ENCODE measurements at places on chromosomes 2 and 18.

DNA sequence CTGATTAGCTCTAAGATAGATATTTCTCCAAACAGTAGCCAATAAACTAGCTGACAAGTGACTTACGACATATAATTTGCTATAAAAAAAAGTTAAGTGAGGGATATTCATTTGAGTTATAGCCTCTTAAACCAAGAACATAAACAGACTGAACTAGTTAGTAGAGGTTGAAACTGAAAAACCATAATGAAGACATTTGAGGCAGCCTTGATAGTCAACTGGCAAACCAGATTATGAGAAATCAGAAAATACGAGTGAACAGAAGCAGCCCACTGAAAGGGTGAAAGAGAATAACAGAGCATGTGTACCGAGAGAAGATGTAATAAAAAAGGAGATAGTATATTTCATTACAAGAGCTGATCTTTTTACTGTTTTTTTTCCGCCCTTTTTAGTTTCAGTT, 698.1 kb upstream of the SETBP1 start:
- no peak for DNase-seq

GRCh38 chr2:3280683-3281520, 96.7 kb downstream of the EIPR1 start:
- DNase-seq, result no peak

DNA sequence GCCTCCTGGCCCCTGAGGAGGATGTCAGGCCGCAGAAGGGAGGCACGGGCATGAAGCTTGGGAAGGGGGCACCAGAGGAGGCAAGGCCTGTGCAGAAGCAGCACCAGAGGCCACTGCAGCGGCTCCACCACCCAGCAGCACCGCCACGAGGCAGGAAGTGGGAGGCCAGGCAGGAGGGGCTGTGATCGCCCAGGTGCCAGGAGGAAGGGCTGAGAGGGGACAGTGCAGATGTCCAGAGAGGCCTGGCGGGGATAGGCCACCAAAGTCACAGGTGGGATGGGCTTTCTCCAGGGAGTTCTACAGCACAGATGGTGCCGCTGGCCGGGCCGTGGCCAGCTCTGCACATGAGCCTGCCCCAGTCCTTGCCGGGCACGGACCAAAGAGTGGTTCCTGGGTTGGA, 6.0 kb upstream of the ALPI start:
- no peak for DNase-seq

- DNase-seq, result no peak
These were observed 132.2 kb downstream of the EPHA4 start for GRCh38 chr2:221439761-221440479.

DNA sequence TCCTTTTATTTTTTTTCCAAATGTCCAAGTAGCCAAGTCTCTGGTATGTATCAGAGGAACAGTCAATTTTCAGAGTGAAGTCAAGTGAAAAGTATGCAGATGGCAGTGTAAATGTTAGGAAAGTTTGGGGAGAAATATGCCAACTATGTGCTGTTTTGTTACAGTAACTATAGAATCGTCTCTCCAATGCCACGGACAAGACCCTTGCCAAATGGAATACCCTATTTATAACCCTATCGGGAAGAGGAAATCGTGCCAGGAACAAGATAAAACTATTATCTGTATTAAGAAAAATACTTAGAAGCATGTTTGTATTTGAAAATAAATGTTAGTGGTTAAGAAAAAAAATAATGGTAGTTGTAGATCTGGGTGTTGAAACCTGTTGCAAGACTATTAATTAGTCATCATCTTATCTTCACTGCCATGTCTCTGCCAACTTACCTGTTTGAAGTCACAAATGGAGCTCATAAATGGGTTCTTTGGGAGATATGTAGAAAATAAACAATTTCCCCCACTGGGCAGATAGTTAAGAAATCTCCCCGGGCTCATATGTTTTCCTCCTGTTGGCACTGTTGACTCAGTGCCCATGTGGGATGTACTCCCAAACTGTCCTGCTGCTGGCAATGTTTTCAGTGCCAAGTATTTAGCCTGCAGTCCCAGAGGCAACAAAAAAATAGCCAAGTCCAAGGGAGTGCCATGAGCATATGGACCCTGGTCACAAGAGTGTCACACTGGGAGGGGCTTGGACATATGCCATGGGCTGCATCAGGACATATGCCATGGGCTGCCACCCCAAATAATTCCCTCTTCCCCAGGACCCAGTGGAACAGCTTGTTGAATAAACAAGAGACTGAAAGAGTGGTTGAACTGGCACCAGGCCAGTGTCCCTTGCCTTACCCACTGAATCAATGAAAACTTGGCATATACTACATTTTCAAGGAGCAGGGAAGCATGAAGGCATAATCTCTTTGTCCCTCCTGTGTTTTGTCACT, 366.9 kb downstream of the OSR1 start:
- no peak for DNase-seq

DNA sequence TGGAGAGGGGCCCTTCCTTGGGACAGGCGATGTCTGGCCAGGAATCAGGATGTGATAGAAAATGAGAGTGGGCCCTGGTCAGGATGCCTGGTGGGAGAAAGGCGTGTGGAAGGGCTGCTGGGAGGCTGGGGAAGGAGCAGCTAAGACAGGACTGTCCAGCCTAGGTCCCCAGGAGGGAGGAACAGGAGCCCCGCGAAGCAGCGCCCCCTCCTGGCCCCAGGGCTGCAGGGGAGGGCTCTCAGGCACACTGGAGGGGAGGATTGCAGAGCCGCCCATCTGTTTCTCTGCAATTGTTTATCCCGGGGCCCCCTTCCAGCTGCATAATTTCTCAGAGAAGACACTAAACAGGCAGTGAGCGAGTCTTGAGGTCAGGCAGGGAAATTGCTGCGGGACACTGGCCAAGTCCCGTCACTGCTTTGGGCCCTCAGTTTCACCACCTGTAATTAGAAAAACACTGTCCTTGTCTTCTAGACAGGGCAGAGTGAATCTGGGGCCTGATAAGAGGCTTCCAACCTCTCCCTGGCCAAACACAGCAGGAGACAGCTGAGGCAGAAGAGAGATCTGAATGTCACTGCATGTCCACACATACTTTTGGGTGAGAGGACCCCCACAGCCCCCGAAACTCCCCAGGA, 3.9 kb upstream of the NPPC start:
- no peak for DNase-seq

GRCh38 chr2:229519655-229520430, 194.5 kb downstream of the DNER start:
- DNase-seq, result no peak

- no peak for DNase-seq
These were observed 1041.2 kb upstream of the CDH2 start for GRCh38 chr18:29218091-29218490.

- DNase-seq, result no peak
These were observed 15.7 kb upstream of the ACVR2A start for GRCh38 chr2:147829106-147829505.

GRCh38 chr18:73597832-73598615, 549.6 kb downstream of the FBXO15 start:
- DNase-seq, result no peak

- DNase-seq, result no peak
These were observed 43.9 kb upstream of the ZSWIM2 start for GRCh38 chr2:186892821-186893220.

DNA sequence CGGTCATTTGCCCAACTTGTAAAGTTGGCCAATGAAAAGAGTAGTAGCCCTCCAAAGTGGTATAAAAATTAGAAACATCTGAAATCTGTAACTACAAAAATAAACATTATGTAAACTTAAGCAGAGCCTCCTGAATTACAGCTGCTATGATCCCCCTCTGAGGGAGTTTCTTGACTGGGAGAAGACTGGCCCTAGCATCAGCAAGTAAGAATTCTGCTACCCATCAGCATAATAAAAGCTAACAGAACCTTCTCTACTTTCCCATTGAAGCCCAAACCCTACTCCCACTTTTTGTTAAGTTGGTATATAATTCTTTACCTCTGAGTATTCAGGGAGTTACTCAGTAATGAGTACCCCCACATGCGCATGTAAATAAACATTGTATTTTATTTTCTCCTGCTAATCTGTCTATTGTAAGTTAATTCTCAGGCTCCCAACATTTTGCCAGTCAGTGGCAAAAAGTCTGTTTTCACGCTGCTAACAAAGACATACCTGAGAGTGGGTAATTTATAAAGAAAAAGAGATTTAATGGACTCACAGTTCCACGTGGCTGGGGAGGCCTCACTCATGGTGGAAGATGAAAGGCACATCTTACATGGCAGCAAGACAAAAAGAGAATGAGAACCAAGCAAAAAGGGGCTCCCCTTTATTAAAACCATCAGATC, 71.3 kb downstream of the MYL12B start:
- no peak for DNase-seq

DNA sequence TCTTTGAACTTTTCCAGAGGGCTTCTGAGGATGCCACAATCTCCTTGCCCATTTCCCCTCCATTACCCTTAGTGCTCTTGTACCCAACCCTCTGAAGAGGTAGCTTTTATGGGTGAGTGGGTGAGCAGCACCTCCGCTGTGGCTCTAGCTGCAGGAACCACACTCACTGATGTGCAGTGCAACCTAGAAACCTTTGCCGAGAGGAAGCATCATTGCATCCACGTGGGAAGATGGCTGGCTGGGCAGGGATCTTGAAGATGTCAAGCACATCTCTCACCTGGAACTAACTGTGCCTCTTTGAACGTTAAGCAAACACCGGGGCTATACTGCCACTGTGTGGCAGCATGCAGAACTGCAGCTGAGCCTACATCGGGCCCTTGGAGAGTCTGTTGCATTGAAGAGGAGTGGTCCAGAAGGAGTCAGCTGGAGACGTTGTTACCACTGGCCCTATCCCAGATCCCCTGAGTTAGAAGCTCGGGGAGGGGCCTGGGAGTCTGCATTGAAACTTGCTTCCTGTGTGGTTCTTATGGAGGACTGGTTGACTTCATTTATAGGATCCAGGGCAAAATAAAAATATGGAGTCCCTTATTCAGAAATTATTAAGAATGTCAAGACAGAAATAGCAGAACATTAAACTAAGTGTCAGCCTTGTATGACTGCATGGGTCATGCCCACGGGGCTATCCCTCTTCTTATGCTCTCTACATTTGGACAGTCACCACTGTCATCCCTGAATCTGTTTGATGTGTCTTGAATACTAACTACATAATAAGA, 28.7 kb downstream of the IGFBP5 start:
- DNase-seq, result peak; percentile 31

- no peak for DNase-seq
These were observed 47.2 kb downstream of the USP34 start for GRCh38 chr2:61423714-61424113.

GRCh38 chr18:58567453-58568196, 61.3 kb downstream of the ALPK2 start:
- DNase-seq, result no peak

GRCh38 chr18:47679864-47680263, 250.6 kb downstream of the SMAD2 start:
- no peak for DNase-seq

DNA sequence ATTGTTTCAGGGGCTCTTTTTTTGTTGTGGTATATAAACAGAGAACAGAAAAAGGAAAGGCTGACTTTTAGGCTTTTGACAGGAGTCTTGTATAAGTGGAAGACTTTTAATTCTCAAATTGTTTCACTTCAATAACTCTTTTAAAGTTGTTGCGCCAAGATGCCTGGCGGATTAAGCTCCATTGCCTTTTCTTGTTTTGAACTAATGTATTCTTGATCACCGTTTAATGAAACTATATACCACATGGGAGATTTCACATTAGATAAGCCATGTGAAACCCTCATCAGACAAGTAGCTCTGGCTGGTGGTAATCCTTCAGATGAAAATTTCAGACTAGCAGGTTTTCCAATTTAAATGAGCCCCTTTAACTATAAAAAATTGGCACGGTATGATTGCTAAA, 257.4 kb downstream of the CCDC178 start:
- DNase-seq, result no peak

Data from activated CD4-positive, alpha-beta T cell treated with anti-CD3 and anti-CD28 coated beads for 24 hours (primary cell).